Hypothalamus (tissue), 51 donors: ENCODE measurements at places on chromosomes 12 and 14.

GRCh38 chr12:76929499-76929898 is 50.7 kb upstream of the CSRP2 start:
- no peak for DNase-seq

DNA sequence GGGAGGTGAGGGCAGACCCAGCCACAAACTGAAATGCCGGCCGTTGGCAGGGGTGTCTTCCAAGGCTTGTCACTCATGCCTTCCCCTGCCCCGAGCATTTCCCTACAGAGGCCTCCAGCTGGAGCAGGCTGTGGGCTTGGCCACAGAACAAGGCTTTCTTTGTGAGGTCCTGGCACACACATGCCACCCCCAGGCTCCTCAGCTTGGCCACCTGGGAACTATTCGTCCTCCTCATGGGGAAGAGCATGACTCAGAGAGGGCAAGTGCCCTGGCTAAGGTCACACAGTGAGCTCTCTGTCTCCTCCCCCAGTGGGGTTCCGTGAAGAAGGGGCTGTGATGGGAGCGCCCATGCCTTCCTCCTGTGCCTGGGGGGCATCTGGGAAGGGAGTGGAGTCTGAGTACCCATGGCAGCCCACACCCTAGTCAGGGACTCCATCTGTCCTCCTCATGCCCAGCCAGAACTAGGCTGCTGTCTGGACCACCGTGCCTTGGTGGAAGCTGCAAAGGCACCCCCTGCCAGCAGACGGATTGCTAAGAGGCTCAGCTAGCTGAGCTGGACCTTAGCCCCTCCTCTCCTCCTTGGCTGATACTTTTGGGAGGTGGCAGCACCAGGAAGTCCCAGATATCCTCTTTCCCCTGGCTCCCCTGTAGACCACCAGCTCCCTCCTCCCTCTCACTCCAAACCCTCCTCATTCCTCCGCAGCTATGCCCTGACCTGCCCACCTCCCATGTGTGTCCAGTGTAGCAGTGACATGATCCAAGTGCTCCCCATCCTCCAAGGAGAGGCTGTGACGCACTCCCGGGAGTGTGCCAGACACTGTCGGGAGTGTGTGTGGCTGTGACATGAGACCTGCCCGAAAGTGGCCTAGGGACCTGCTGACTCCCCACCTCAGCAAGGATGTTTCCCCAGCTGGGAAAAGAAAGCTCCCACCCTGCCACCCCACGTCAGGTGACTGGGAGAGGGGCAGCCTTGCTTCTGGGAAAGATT is 21.4 kb downstream of the ABCB9 start:
- peak; percentile 68 for DNase-seq

- DNase-seq: no peak
Measured at GRCh38 chr12:2288875-2289274, 236.1 kb downstream of the CACNA1C start.

GRCh38 chr14:50523271-50524041 is 8.9 kb downstream of the MAP4K5 start:
- no peak for DNase-seq

DNA sequence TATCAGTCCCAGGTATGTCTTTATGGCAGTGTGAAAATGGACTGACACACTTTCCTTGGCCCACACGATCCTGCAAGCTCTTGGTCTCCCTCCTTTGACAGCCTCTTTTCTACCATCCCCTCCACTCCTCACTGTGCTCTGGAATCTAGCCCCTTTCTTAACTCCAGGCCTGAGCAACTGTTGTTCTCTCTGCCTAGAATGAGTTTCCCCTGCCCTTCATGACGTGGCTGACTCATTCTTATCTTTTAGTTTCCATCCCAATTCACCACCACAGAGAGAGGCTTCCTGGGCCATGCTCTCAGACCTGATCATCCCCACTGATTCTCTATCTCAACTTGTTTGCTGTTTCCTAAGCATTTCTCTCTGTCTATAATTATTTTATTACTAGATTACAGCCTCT is 157.4 kb upstream of the HMGA2 start:
- no peak for DNase-seq

DNA sequence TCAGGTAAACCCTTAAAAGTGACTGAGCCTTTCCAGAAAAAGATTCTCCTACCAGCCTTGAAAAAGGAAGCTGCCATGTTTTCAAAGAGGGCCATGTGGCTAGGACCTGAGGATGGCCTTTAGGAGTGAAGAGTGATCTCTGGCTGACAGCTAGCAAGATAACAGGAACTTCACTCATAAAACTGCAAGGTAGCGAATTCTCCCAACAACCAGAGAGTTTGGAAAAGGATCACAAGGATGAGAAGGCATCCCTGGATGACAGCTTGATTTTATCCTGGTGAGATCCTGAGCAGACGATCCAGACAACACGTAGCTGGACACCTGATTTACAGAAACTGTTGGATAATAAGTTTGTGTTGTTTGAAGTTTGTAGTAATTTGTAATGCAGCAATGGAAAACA is 115.6 kb upstream of the FBXO33 start:
- no peak for DNase-seq

DNA sequence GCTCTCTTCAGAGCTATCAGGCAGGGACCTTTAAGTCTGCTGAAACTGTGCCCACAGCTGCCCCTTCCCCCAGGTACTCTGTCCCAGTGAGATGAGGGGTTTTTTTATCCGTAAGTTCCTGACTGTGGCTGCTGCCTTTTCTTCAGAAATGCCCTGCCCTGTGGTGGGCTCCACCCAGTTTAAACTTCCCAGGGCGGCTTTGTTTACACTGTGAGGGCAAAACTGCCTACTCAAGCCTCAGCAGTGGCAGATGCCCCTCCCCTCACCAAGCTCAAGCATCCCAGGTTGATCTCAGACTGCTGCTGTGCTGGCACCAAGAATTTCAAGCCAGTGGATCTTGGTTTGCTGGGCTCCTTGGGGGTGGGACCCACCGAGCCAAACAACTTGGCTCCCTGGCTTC is 46.9 kb upstream of the SLC16A7 start:
- DNase-seq: no peak

DNA sequence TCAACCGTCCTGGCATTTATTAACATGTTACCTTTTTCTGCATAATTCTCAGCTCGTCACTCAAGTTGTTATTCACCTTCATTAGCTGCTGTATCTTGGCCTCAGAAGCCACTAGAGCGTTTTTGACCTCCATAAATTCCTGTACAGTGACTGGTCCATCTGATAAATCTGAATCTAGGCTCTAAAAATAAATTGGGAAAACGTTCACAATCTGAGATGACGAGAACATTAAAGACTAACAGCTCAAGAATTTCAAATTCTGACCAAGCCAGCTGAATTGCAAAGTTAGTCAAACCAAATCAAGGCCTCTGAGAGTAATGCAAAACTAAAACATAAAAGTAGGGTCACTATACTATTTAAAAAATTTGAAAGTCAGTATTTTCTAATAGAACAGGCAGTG is 45.0 kb downstream of the GIT2 start:
- no peak for DNase-seq

DNA sequence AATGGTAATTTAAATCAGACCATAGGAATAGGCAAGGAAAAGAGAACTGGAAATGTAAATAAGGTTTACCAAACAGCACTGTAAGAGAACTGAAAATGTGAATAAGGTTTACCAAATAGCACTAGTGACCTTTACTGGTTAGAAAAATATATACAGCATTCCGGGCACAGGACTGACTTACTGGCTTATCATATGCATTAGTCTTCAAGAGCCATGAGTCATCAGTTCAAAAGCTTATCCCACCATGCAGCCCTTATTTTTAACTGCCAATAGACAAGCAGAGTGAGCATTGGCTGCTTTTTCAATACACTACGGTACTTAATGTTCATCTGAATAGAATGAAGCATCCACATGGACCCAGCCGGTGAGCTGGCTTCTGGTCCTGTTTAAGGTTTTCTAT is 13.0 kb upstream of the NELL2 start:
- no peak for DNase-seq

GRCh38 chr12:54370171-54370730 is 6.0 kb upstream of the GPR84 start:
- peak; percentile 70 for DNase-seq

DNA sequence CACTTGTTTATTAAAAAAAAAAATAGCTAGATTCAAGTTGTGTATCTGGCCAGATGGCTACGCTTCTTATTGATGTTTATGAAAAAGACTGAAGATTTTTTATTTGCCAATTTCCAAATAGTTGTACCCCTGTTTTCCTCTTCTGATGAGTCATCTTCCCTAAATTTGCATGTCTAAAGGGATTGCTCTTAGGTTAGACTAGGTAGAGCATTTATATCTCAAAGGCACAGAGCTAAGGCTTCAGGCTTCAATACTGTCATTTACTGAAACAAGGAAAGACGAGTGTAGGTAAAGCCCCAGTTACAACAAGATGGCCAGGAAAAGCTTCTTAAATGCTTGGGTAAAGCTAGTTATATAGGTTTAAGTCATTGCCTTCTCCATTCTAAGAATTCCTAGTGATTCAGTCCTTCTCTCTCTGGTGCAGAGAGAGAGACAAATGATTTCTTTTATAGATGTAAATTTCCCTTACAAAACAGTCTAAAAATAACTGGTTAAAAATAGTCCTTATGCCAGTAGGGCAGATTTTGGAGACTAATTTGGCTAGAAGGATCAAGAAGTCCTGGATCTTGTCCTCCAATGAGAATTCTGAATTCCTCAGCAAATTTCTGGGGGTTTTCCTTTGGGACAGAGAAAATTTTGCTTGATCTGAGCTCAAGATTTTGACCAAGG is 26.1 kb downstream of the LEMD3 start:
- no peak for DNase-seq

GRCh38 chr12:89236237-89236636 is 116.1 kb downstream of the DUSP6 start:
- DNase-seq: no peak

DNA sequence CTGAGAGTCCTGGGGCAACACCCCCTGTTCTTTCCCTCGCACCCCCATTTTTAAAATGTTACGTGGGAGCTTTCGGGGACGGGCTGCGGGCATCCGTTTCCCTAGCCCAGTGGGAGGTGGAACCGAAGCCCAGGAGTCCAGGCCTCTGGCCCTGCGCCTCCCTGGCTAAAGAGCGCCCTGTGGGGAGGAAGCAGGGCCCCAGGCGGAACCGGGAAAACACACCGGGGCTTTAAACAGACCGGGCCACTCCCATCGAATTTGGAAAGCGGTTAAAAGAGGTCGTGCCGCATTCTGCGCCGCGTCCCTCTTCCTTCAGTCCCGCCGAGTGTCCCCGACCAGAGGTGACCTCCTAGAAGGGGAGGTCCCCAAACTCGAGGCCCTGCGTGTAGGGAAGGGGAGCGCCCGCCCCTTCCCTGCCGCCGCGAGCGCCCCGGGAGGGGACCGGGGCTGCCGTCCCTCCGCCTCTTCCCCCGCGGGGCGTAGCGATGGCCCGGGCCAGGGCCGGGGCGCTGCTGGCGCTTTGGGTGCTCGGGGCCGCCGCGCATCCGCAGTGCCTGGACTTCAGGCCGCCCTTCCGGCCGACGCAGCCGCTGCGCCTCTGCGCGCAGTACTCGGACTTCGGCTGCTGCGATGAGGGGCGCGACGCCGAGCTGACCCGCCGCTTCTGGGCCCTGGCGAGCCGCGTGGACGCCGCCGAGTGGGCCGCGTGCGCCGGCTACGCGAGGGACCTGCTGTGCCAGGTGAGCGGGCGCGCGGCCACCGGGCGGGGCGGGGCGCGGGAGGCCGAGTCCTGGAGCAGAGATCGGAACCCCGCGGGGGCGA is at the start of gene HHIPL1:
Gene HHIPL1, plus strand, starts transcription at position 407 of the 822 bp plus-strand sequence. Its CDS starts 79 bp downstream, at position 486.
- DNase-seq: no peak

- DNase-seq: no peak
Measured at GRCh38 chr12:27305673-27306456, 26.8 kb upstream of the BMAL2 start.

DNA sequence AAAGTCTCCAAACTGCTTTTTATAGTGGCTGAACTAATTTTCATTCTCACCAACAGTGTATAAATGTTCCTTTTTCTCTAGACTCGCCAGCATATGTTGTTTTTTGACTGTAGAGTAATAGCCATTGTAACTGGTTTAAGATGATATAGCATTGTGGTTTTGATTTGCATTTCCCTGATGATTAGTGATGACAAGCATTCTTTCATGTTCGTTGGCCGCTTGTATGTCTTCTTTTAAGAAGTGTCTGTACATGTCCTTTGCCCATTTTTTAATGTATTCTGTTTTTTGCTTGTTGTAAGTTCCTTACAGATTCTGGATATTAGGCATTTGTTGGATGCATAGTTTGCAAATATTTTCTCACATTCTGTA is 404.9 kb downstream of the FLRT2 start:
- DNase-seq: no peak

- no peak for DNase-seq
Measured at GRCh38 chr14:60753264-60754119, 18.9 kb downstream of the MNAT1 start.
